Stimulated activated naive CD4-positive, alpha-beta T cell (primary cell): ENCODE measurements at places on chromosomes 6 and 20.

DNA sequence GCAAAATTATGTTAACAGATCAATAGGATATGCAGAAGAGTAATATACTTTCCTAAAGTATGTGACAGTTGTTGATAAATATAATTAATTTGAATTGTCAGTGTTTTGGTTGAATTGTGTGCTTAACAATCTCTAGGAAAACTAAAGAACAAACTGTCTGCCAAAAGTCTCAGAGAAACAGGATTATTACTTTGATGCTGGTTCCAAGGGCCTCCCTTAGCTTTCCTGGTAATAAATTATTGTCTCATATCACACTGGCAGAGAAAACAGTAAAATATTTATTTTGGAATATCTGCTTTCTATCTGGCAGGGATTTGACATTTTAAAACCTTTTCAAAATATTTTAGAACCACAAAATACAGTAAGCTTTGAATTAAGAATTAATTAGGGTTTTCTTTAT lies 40.1 kb upstream of the CARMIL1 start:
- DNase-seq: no peak

DNA sequence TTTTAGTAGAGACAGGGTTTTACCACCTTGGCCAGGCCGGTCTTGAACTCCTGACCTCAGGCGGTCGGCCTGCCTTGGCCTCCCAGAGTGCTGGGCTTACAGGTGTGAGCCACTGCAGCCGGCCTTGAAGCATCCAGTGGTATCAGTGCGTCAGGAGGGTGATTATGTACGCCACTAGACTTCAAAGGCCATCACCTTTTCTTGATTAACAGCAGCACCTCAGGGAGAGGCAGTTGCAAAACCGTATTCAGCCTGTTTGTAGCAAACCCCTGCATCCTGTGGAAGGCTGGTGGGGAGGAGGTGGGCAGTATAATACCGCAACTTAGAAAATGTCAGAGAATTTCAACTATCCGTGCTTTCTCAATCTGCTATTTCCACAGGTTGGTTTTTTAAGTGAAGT lies 27.3 kb upstream of the SHLD1 start:
- no peak for DNase-seq

- DNase-seq: no peak
Measured at GRCh38 chr20:20181322-20181721, 129.0 kb downstream of the CFAP61 start.

- no peak for DNase-seq
Measured at GRCh38 chr6:127225497-127225896, 41.2 kb upstream of the RNF146 start.

- DNase-seq: no peak
Measured at GRCh38 chr6:81759782-81760181, 7.3 kb upstream of the TENT5A start.

- no peak for DNase-seq
Measured at GRCh38 chr6:41621802-41622201, 16.5 kb upstream of the MDFI start.

- DNase-seq: no peak
Measured at GRCh38 chr6:113141901-113142300, 715.2 kb upstream of the MARCKS start.

- DNase-seq: no peak
Measured at GRCh38 chr6:107413966-107414645, 45.3 kb downstream of the PDSS2 start.

GRCh38 chr6:157561414-157561790 lies 180.4 kb downstream of the ZDHHC14 start:
- no peak for DNase-seq

DNA sequence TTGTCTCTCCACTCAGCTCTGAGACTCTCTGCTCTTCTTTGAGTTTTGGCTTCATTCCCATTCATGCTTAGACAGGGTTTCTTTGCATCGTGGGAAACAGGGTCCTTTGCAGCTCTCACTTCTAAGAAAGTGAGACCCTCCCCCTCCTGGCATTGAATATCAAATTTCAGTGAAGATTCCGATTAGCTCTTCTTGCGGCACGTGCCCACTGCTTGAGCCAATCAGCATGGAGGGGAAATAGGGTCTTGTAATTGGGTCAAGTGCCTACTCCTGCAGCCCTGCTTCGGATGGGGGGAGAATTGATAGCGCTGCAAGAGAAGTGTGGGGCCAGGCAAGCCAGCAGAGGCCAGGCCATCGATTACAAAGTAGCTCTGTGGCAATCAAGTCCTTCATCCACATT lies 69.6 kb downstream of the TFAP2C start:
- no peak for DNase-seq

- DNase-seq: no peak
Measured at GRCh38 chr6:125031385-125031784, 69.1 kb downstream of the RNF217 start.

GRCh38 chr6:158635427-158636073 lies 9.0 kb downstream of the DYNLT1 start:
- no peak for DNase-seq

DNA sequence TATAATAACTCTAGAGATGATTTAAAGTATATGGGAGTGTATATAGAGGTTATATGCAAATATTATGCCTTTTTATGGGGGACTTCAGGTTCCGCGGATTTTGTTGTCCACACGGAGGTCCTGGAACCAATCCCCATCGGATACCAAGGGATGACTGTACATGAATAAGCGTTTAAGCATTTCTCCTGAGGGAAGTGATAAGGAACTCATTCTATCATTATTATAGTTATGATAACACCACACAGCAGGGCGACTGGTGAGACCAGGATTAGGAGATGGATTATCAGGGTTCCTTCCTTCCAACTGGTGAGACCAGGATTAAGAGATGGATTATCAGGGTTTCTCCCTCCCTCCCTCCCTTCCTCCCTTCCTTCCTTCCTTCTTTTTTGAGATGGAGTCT lies 6.6 kb downstream of the ECI2 start:
- DNase-seq: no peak

DNA sequence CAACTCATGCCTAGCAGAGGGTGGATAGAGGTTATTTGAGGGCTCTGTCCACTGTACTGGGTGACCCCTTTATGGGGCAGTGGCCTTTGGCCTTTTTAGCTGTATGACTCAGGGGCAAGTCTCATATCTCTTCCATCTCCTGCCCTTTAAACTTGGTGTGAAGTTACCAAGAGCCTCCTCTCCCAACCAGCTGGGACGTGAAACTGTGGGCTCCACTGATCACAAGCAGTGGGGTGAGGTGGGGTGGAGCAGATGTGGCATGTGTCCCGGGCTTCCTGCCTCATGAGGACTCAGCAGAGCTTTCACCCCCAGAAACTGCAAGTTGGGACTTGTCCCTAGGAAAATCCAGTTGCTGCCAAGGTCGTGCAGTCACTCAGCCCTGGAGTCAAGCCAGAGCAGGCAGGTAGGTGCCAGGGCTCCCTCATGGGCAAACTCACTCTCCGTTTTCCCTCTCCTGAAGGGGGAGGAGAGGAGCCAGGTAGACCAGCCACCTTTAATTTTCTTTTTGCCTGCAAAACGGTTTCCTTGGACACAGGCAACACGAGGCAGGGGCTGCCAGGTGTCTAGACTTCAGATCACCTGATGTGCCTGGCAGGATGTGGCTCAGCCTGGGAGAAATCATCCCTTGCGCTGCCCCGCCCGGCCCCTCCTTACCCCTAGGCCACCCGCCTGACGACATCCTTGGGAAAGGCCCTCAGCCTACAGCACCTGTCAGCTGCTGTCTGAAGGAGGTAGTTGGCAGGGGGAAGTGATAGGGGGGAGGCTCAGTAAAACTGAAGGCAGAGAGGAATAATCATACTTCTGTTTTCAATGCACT lies 4.0 kb downstream of the CDKN1A start:
- DNase-seq: peak; percentile 54

- DNase-seq: no peak
Measured at GRCh38 chr20:62989201-62989601, 17.6 kb downstream of the BHLHE23 start.

DNA sequence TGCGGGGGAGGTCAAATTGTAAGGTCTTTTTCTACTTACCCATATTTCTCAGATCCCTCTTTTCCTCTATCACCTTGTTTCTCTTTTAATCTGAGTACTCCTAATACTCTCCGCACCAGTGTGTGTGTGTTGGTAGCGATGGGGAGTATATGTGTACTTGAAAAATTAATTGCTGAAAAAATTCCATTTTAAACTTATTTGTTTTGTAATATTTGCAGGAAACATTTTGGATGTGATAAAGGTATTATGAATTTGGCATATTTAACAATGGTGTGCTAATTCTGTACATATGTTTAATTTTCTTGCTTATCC lies 48.1 kb upstream of the MLIP start:
- no peak for DNase-seq

DNA sequence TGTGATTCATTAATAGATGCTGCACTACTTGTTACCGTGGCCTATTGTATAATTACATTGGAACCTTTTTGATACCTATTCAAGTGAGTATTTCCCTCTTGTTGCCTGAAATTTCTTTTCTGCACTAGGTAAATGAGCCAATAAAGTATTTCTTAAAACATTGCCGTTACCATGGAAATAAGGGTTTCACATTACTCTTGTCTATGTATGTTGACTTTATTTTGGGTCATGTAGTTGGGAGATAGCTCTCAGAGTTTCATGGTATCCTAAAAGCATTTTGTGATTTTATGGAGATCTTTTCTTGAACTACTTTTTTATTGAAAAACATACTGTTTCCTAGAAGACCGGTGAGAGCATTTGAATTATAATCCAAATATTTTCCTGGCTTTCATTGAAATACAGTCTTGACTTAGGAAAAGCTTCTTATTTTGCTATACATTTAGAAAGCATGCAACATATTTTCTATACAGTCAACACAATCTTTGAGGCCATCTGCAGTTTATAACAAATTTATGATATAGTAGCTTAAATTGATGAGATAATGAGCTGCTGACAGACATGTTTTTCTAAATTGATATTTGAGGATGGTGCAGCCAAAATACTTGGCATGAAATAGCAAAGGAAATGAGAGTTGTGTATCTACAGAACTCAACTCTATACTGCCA lies 650.4 kb downstream of the RFPL4B start:
- no peak for DNase-seq

- DNase-seq: no peak
Measured at GRCh38 chr6:14537030-14537429, 419.5 kb downstream of the CD83 start.

- no peak for DNase-seq
Measured at GRCh38 chr6:127186889-127187288, 68.4 kb downstream of the RSPO3 start.

DNA sequence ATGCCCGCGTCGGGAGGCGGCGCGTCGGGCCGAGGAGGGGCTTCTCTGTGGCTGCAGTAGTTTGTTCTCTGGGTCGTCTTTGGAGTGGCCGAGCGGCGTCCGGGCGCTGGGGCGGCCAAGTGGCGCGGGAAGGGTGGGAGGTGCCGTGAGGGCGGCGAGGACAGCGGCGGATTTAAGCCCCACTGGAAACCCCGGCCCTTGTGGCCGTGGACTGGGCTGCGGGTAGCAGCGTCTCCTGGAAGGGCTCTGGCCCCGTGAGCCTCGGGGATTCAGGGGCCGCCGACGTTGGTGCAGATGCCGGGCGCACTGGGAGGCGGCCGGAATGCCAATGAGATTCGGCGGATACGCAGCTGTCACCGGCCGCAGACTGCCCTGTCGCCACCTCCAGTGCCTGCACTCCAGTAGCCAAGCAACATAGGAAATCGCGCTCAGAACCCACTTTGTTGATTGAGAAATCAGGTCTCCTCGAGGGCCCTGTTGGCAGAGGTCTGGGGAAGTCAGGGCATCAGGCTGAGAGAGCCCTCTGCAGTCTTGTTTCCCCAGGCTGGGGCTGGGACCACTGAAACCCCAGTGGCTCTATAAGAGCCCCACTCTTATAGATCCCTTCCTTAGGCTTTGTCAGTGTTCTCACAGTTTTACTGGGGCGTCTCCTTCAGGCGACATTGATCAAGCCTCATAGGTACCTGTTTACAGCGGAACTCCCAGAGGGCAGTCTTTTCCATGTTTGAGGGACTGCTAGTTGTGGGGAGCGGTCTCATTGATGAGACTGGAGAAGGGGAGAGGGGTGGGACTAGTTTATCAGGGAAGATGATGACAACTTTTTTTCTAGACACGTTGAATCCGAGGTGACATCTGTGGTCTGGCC lies 642 bp downstream of the GZF1 start:
- peak; percentile 20 for DNase-seq

- DNase-seq: no peak
Measured at GRCh38 chr6:83199863-83200225, 6.7 kb downstream of the RWDD2A start.

GRCh38 chr6:32685603-32686002 lies 19.1 kb upstream of the HLA-DQB1 start:
- DNase-seq: peak; percentile 66

DNA sequence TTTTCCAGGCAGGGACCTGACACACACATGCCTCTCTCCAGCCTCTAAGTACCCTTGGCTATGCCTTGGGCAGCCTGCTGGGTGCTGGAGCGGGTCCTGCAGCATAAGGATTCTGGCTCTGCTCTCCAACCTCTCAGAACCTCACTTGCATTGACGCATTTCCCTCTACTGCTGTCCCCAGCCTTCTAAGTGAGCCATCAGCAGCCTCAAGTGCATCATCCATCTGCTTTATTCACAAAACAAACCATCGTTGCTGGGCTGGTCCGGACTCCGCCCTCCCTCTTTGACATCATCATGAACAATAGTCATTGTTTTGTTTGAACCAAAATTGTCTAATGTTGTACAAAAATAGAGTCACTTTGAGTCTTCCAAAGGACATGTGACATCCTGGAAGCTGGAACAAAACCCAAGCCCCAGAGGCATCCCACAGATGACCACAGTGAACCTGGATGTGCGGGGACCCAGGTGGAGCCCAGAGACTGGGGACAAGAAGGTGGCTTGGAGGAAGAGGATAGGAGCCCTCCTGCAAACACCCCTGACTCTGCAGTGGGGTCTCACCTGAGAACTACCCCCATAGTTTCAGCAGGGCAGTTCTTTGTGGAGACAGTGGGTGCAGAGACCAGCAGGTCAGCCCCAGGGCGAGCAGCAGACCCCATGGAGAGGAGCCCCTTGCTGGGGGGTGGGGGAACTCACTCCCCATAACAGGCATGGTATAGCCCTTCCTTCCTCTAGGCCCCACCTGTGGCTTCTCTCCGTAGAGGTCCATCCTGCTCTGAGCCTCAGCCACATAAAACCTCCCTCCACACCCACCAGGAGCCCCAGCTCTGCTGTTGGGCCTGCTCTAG lies 230.1 kb downstream of the SYNDIG1 start:
- DNase-seq: no peak

GRCh38 chr6:558089-558488 lies 98.8 kb downstream of the HUS1B start:
- DNase-seq: no peak

DNA sequence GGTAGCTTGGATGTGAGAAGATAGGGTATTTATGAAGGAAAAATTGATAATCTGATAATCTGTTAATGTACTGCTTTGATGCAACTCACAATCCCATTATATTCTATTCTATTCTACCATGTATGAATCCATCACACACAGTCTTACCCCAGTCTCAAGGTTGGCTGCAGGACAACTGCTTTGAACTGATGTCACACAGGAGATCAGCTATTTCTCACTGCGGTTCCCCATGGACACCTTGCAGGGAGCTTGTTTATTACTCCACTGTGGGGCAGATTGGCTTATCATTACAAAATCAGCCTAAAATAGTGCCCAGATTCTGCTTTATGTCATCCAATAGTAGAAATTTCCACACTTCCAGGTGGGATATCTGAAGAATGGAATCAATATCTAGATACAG lies 61.0 kb upstream of the HS3ST5 start:
- no peak for DNase-seq

- no peak for DNase-seq
Measured at GRCh38 chr20:57558614-57559288, 2.2 kb upstream of the PCK1 start.
